ENCODE measurements at places on chromosomes 12 and 14.
A peak's percentile ranks its signal among the peaks of the same experiment; 100 is the strongest.

DNA sequence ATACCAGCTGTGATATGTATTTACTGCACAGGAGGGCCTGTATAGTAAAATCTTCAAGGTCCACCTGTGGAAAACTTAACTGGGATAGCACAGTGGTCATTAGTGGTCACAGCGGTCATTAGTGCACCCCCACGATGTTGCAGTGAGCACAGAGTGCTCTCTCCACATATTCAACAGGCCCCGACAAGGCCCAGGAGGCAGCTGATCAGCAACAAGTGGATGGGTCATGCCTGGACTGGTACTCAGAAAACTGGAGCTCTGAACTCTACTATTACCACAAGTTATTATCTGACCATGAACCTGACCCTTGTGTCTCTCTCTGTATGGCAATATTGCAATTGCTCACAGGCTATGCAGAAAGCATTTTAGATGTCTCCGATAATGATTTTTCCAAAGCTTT, 129.5 kb downstream of the SLC35F4 start:
- no peak for DNase-seq

DNA sequence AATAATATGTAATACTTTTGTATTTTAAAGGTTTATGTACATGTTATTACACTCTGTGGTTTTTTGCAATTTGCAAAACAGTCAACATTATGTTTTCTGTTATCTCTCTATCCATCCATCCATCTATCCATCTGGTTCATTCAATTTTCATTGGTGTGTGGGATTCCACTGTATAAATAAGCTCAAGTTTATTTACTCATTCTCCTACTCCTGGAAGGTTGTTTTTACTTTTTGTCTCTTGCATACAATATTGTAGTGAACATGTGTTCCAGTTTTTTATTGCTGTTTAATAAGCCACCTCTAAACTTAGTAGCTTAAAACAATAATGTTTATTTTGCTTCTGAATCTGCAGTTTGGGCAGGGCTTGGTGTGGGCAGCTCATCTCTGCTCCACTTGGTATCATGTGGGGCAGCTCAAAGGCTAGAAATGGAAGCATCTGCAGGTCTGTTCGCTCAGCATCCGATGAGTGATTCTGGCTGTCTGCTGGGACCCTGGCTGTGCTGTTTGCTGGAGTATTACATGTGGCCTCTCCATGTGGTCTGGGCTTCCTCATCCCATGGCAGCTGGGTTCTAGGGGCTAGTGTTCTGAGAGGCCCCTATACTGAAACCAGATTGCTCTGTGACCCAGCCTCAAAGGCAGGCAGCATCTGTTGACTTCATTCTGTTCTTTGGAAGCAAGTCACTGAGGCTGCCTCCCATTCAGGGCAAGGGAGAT, 98.8 kb downstream of the SLC25A47 start:
- no peak for DNase-seq

DNA sequence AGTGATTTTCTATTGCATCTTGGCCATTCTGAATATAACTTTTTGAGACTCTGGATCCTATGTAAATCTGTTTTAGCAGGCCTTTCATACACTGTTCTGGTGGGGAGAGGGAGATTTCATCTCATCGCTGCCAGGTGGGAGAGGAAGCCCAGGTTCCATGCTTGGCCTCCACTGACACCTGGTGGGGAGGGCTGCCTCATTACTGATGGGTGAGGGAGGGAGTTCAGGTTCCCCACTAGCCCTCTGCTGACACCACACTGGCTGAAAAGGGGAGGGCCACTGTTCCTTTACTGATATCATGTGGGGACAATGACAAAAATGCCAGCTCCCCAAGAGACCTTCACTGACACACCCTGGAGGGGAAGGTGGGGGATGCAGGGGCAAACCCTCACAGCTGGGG, 2.4 kb upstream of the GALNT8 start:
- no peak for DNase-seq

GRCh38 chr12:65670775-65671174, 153.5 kb upstream of the HMGA2 start:
- no peak for DNase-seq

- peak; percentile 16 for DNase-seq
These were observed 588.2 kb downstream of the NRXN3 start for GRCh38 chr14:78758333-78758732.

DNA sequence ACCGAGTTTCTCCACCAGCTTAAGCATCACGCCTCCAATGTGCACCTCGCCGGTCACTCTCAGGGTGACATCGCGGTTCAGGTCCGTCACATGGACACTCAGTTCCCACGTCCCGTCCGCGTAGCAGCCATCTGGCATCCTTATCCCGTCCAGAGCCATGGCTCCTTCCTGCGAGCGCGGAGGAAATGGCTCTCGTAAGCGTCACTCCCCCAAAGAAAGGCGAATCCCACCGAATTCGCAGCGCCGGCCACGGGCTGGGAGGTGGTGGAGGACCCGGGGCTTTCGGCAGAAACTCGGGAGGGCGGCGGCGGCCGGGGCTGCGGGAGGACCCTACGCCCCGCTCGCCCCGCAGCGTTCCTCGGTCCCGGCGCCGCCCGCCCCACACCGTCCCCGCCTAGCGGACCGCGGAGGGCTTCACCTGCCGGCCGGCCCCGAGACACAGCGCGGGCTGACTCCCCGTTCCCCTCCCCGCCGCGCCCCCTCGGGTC, 396 bp downstream of the FERMT2 start:
- peak; percentile 31 for DNase-seq

GRCh38 chr14:32620724-32621123, 291.6 kb downstream of the AKAP6 start:
- DNase-seq: no peak

- DNase-seq: no peak
These were observed 16.1 kb upstream of the TAS2R42 start for GRCh38 chr12:11202811-11203210.

DNA sequence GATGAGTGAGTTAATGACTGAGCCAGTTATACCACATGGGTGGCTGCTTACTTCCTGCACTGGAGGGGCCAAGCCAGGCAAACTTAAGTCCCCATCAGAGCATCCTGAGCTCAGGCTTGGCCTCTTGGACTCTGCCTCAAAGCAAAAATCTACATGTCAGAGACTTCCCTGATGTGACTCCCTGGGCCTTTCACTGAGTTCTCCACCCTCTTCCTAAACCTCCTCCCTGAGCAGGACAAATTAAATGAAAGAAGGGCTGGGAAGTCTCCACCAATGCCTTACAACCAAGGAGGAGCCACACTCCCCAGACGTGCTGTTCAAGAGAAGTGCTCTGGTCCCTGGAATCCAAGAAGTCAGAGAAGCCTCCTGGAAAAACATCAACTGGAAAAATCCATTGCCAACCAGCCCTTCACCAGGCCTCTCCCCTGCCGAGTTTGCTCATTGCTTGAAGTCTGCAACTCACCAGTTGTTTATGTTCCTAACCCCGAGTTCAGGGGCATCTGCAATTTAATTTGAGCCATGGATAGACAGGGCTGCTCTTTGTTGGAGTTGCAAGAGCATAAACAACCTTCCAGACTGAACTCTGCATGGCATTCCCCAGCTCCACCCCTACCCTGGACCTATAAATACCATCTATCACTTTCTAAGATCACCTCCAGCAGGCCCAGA, 160.5 kb downstream of the ANO2 start:
- DNase-seq: no peak

DNA sequence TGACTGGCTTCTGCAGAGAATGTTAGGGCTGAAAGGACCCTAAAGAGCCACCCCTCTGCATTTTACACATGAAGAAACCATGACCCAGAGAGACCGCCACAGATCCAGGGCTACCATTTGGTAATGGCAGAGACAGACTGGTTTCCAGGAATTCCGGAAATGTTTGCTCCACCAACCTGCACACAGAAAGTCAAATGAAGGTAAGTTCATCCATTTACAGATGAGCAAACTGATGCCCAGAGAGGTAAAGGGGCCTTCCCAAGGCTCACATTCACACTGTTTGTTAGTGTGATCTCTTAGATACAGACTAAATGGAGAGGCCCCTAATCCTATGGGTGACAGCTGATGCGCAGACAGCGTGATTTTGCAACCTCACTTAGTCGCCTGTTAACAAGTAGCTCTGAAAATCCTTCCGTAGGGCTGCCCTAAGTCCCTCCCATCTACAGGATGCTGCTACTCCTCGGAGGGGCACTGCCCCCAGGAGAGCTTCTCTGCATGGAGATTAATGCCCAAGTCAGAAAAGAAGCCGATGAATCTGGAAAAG, 33.8 kb downstream of the ZFP36L1 start:
- DNase-seq: no peak

- no peak for DNase-seq
These were observed 116.2 kb upstream of the MAP1LC3B2 start for GRCh38 chr12:116442946-116443345.

DNA sequence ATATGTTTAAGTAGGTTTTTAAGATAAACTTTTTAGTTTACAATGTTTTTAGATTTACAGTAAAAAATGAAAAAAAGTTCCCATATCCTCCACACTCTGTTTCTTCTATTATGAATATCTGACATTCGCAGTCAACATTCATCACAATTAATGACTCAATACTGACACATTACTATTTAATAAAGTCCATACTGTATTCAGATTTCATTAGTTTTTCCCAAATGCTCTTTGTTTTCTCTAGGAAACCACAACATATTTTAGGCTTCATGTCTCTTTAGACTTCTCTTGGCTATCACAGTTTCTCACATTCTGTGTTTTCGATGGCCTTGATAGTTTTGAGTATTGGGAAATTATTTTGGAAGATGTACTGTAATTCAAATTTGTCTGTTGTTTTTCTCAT, 399.8 kb downstream of the SLC6A15 start:
- DNase-seq: no peak

GRCh38 chr14:105076805-105077648, 11.8 kb upstream of the GPR132 start:
- no peak for DNase-seq

DNA sequence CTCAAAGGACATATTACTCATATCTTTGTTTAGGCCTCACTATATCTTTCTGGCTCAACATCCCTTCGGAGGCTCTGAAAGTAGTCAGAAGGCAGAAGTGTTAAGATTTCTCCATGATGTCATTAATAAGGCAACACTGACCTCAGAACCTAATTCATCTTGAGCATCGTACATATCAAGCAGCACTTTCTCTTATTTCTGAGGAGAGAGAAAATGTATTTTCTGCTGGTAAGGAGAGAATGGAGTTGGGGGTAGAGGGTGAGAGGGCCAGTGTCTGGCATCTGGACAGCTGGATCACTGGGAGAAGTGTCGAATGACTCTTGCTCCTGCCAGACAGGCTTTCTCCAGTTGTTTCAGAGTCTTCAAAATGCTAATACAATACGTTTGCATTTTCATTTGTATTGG, 213.2 kb upstream of the PRICKLE1 start:
- no peak for DNase-seq

- no peak for DNase-seq
These were observed 32.1 kb downstream of the MVK start for GRCh38 chr12:109605599-109606228.

GRCh38 chr14:93039649-93040315, 75.9 kb downstream of the ITPK1 start:
- DNase-seq: no peak
